SK-N-DZ (cell line): ENCODE measurements at places on chromosomes 7 and 10.

- no peak for DNase-seq
These were observed 46.0 kb downstream of the MINPP1 start for GRCh38 chr10:87550741-87551140.

GRCh38 chr7:38881947-38882684 lies 26.9 kb downstream of the VPS41 start:
- DNase-seq, result no peak

- DNase-seq, result no peak
These were observed 8.3 kb upstream of the DENND10 start for GRCh38 chr10:119095640-119096039.

DNA sequence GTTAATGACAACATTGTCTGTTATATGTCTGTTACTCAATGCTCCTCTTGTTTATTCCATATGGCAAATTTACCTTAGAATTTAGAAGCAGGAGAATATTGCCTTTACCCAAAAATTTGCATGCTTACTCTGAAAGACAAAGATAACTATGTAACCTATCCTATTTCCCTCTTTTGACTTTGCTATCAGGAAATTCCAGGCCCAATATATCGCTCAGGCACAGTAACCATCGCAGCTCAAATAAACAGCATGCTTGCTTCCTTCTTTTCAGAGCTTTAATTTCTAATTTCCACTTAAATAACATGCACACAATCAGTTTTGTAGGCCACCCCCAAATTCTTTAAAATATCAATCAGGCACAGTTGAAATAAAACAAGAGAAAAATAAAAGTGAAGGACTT lies 57.8 kb downstream of the EBLN1 start:
- DNase-seq, result no peak

DNA sequence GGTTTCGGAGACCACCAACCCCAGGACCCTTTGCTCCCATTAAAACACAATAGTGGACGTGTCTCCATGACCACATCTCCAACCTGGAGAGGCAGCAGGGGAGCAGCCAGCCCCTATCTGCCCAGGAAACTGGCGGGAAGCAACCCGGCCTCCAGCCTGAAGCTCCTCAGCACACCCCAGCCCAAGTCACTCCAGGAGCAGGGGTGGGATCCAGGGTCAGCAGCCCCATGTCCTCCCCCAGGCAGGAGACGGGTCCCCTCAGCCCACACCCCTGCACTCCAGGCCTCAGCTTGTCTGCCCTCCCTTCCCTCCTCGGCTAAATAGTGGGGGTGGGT lies 601 bp downstream of the ADAM8 start:
- no peak for DNase-seq

- DNase-seq, result no peak
These were observed 147.3 kb downstream of the DPY19L1 start for GRCh38 chr7:34889951-34890350.

DNA sequence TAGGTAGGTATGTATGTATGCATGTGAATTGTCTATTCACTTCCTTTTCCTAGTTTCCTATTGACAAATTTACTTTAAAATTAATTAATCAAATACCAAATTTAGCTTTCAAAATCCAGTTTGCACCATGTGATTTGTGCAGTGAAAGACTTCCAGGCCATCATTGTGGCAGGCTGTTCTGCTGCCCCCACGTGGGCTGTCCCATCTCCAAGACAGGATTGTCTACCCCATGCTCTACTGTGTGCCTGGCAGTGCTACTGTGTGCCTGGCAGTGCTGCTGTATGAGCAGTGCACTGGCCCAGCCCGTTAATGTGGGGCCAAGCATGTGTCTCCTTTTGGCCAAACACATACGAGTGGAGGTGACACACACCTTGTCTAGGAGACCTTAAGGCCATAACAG lies 374.8 kb downstream of the GFRA1 start:
- DNase-seq, result no peak

DNA sequence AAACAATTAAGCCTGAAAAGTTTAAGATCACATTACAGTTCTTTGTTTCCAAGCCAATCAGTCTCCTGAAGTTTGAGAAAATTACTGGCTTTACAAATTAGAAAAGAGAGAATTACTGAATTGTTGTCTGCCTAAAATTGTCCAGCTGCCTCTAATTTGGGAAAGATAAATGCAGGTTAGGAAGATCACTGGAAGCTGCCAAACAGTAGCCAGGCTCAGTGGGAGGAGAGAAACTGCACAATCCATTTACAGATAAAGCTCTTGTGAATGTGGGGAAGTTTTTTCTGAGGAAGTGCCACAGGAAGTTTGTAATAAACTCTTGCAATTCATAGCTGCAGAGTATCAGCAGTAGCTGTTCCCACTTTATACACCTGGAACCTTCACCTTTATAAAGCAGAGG lies 100.7 kb downstream of the IQUB start:
- DNase-seq, result peak; percentile 26

DNA sequence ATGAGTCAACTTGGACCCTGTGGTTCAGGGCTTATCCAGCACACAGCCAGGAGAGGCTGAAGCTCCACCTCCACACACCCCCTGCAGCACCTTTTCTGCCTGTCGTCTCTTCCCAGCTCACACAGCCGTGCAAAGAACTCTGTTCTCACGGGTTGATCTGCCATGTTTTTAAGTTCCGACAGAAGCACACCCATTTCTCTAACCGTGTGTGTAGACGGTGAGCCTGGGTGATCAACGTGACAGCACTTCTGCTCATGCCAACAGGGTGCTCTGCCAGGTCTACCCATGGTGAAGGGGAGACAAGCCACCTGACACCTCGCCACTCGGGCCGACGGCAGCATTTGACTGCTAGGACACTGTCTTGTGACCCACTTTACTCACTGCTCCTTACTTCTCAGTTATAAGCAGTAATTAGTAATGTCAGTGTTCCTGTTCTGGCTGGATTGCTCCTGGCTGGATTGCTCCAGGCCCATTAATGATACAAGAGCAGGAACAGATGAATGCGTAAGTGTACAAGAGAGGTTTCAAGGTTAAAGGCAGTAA lies 90.5 kb downstream of the RNF216 start:
- DNase-seq, result peak; percentile 22

DNA sequence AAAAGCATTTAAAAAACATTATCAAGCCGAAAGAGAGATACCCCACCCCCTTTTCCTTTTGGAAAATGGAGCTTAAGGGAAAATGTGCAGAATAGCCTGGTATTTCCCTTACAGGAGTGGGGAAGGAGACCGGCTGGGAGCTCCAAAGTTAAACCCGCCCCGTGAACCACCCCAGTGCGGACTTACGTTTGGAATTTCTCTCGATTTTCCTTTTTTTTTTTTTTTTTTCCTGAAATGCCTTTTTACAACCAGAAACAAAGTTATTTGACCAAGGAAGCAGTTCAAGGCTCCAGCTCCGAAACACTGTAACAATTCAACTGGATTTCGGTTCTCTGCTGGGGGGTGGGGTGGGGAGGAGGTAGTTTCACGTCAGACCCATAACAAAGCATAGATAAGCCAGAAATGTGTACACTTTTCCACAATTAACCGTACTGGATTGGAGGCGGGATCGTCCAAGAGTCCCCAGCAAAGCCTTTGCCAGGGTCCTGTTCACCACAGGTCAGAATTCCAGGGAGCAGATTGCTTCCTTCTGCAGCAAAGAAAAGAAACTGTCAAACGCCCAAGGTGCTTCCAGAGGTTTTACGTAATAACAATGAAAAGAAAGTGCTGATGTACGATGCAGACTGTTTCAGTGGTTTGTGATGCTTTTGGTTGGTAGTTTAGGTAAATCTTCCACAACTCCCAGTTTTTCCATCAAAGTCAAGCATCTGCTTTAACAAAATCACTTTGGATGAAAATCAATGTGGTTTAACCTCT lies 6.7 kb downstream of the SKIDA1 start:
- DNase-seq, result no peak

DNA sequence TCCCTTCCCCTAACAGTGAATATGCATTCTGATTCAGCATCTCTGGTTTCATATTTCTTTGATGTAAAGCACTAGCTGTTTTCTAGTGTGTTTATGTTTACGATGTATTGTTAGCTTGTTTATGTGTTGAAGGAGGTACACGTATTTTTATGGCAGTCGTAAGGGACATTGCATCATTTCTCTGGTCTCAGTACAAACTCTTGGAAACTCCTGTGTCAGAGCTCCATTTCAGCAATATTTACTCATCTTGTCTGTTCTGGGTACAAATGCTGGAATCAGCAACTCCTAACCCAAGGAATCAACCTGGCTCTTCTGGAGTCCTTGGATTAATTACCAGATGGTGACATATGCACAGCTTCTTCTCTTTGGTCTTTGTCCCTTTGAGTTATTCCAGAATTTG lies 270.0 kb upstream of the PLXDC2 start:
- DNase-seq, result no peak
